Keratinocyte (primary cell): ENCODE measurements at places on chromosomes 7 and 10. TPM values are rescaled to one million over a fixed set of nuclear protein-coding genes. Genes with fewer than 3 reads are reported as not detected.

- no peak for DNase-seq
Measured at GRCh38 chr7:114972567-114972966, 50.7 kb downstream of the MDFIC start.

- DNase-seq, result no peak
Measured at GRCh38 chr7:117692338-117692737, 180.9 kb downstream of the CTTNBP2 start.

- DNase-seq, result no peak
Measured at GRCh38 chr7:83547526-83547925, 101.4 kb downstream of the SEMA3E start.

DNA sequence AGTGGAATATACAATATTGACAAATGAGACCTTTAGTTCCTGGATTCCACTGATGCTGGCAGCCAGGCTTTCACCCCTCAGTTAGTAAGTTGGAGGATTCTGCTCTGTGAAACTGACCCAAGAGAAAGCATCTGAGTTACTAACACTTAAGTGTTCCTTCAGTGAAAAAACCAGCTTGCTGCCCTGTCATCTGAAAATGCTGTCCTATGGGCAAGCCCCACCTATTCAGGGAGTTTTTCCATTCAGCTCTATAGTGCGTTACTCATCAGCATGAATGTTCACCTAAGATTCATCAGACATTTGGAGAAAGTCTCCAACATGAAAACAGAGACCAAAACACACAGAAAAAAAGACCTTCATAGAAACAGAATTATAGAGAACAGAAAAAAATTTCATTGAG, 37.9 kb downstream of the PRPF18 start:
- no peak for DNase-seq

IFIT1B gene
- not detected in 3 replicates for polyA plus RNA-seq

- DNase-seq, result peak; percentile 48
Measured at GRCh38 chr7:41416208-41416595, 286.7 kb downstream of the INHBA start.

OR2A42 gene
- not detected in 3 replicates for polyA plus RNA-seq

- no peak for DNase-seq
Measured at GRCh38 chr10:107031931-107032699, 132.4 kb downstream of the SORCS1 start.
